ELF-1 (cell line): ENCODE measurements at places on chromosomes 16 and 17.

GRCh38 chr16:59368586-59368985, 634.5 kb upstream of the GOT2 start:
- DNase-seq: no peak

DNA sequence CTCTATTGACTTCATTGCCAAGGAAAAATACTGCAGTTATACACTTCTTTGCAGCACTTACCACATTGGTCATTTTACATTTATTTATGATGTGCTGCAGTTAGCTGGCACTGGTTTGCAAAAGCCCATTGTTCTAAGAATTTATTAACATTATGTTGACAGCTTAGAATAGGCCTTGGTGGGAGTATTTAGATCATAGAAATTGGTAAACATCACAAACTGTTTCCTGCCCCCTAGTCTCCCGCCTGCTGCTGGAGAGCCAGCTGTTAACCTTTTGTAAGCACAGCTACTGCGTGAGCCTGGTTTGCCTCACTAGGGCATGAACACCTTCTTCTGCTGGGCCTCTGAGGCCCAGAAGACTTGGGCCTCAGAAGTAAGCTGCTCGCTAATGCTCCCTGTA, 651.4 kb upstream of the GOT2 start:
- no peak for DNase-seq

DNA sequence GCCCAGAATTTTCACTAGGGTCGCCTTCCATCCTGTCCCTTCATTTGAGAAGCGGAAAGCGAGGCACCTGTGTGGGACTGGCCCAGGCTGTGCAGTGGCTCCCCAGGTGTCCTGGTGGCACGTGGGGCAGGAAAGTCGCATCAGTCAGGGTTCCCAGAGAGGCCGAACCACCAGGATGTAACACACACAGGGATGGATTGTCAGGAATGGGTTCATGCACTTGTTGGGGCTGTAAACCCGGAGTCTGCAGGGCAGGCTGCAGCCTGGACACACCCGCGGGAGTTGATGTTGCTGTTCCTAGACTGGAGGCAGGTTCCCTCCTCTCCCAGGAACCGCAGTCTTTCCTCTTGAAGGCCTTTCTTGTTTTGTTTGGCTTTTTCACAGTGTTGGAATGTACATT, 30.7 kb upstream of the RPTOR start:
- no peak for DNase-seq

DNA sequence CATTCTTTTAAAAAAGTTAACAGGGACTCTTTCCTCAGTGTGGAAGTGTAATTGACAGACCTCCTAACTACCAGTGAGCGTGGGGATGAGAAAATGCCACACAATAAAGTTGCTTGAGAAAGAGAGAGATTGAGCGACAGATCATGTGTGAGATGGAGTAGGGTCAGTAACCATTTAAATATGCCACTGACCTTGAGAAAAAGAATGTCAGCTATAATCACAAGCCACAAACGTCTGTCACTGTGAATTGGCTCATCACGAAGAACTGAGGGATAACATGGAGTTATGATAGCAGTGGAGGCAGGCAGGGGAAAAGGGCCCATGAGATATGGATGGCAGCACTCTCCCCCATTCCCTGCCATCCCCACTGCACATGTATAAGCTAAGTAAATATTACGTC, 253.9 kb downstream of the SLC39A11 start:
- DNase-seq: no peak

- DNase-seq: no peak
Observed at GRCh38 chr17:44989552-44990138, 21.5 kb upstream of the C1QL1 start.
